ELF-1 (cell line): ENCODE measurements at places on chromosomes 3 and 15.
A peak's percentile ranks its signal among the peaks of the same experiment; 100 is the strongest.

- DNase-seq: peak; percentile 75
These were observed 217.6 kb downstream of the ARRDC4 start for GRCh38 chr15:98177966-98178592.

DNA sequence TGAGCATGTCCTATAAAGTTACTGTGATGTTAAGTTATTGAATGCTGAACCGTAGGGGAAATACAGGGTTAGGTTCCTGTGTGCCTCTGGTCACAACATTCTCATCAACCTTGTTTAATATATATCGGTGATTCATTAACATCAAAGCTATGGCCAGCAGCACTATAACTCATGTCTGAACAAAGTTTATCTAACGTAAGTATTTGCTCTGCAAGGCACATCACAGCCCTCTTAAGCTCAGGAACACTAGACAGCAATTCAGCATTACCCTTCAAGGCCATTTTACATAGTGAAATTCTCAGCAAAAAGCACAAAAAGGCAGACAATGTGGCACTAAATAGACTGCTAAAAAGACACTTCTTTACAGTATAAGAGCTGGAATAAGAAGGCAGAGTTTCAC lies 48.2 kb upstream of the FNDC3B start:
- no peak for DNase-seq

DNA sequence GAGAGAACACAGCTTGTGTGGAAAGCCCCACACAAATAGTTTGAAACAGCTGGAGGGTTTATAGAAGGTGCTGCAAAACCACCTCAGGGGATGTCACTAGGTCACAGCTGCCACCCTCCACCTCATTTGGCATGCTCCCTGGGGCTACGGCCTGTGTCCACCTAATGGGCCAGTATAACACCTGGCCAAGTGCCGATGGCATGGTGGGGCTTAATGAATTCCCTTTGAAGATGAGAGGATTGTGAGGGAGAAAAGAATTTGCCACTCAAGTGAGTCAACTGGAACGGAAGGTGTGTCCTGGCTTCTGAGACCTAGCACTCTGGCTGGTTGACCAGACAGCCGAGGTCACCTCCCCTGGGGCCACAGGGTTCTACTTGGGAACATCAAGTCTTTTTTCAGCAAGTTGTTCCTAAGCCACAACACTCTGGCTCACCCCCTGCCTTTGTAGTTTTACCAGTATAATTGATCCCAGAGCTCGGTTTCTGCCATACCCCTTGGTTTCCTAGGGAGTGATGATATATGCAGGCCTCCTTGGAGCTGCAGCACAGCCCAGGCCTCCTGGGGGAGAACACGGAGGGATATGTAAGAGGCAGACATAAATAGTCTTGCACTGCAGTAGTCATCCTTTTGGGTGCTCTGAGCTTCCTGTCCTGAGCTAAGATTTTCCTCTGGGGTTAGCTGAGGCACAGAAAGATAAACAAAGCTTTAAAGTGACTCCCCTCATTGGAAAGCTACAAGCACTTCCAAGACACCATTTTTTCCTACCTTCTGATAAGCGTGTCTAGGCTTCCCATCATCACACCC lies 178.2 kb upstream of the LPP start:
- peak; percentile 86 for DNase-seq

DNA sequence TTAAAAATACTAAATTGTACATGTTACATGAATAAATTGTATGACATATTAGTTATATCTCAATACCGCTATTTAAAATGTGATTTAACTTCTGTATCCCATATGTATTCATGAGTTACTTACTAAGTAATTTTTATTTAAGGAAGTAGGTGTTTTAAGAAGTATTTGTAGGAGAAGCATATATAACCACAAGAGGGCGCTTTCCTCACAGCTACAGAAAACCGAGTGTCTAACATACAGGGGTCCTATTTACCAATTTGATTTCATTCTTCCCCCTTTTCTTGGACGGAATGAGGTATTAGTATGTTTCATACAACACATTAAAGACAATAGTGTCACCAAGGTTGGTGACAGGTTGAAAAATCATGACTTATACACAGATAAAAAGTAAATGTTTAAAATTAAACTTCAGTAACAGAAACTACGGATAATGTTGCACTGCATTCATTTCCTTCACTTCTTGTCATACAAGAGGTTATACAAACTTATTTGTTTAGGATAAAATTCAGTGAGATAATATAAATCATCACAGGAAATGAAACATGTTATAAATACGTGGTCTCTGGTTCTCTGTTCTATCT lies 253.6 kb downstream of the MAGI1 start:
- no peak for DNase-seq

GRCh38 chr15:93989440-93989998 lies 241.8 kb upstream of the MCTP2 start:
- DNase-seq: no peak

- no peak for DNase-seq
These were observed 27.4 kb downstream of the METTL6 start for GRCh38 chr3:15399970-15400369.

- DNase-seq: no peak
These were observed 8.4 kb downstream of the RTP1 start for GRCh38 chr3:187205683-187206082.

DNA sequence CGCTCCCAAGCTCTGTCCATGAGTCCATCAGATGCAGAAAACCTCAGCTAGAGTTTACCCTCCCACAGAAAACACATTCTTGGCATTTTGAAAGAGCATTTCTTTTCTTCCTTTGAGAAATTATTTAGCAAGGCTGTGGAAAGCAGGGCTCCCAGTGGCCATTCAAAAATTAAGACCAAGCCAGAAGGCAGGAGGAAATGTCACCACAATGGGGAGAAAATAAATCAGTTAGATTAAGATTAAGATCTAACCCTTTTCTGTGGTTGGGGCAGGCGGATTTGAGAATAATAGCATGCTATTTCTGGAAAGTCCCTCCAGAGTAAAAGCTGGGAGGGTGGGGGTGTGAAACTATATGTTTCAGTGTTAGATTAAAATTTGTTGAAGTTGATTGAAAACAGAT lies 20.2 kb downstream of the LRIG1 start:
- DNase-seq: no peak

- DNase-seq: no peak
These were observed 4.0 kb upstream of the GP9 start for GRCh38 chr3:129056451-129057173.

GRCh38 chr15:41995476-41995855 lies 23.1 kb upstream of the EHD4 start:
- no peak for DNase-seq

GRCh38 chr15:68126396-68126795 lies 72.3 kb downstream of the PIAS1 start:
- no peak for DNase-seq

DNA sequence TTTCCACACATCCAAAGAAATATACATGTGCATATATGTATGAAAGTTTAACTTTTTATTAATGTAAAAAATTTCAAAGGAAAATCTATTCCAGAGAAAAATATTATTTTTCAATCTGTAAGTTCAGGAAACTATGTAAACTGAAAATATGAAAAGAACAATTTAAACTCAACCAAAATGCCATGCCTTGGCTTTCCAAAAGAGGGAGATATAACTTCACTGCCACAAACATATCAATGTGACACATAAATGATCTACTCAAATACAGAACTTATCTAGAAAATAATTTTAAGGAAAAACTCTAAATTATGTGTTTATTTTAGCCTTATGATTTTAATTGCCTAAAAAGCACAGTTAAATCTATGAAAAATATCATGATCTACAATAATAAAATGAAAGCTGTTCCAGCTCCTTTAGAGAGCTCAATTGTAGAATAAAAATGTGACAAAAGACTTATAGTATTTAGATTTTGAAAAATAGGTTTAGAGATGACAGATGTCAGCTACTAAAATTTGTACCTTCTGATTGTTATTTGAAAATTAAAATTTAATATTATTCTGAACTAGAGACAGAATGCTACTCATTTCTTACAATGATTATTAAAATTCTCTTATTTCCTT lies 94.8 kb downstream of the GBE1 start:
- no peak for DNase-seq
